GM23338 (cell line): ENCODE measurements at places on chromosomes 3 and 15. TPM values are rescaled to one million over a fixed set of nuclear protein-coding genes. Genes with fewer than 3 reads are reported as not detected.

The NOP10 gene
- total RNA-seq, result 417 and 566 TPM in 2 replicates

DNA sequence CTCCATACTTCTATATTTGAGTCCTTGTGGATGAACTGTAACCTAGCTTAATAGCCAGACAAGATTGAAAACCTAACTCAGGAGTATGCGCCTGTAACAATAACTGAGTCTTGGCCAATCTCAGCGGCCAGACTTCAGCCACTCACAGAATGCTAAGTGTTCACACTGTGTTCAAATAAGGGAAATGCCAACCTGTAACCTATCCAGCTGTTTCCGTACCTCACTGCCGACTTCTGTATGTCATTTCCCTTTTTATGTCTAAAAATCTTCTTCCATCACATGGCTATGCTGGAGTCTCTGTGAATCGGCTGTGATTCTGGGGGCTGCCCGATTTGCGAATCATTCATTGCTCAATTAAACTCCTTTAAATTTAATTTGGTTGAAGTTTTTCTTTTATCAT is 169.2 kb downstream of the NFKBIZ start:
- no peak for DNase-seq
- no peak overlapping the region for H3K4me3 ChIP-seq
- no peaks in the 10 kb centered on the region for H3K27me3 ChIP-seq
- no peaks in the 10 kb centered on the region for H3K36me3 ChIP-seq

The MORF4L1 gene
- total RNA-seq, result 491 and 520 TPM in 2 replicates

DNA sequence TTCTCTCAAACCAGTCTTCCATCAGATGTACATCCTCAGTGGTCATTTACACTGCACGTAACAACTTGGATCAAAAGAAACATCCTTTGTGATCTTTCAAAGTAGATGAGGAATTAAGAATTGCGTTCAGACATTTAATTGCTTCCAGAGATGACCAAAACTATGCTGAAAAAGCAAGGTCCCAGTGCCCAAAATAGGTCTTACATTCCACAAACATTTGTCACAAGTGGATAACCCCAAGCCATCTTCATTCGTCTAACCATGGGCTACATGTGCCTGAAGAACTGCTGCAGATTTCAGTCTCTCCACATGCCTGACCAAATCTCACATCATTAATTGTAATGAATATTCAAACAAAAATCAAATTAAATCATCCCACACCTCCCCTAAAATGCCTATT is 273.6 kb downstream of the SHOX2 start:
- H3K27ac ChIP-seq, result no peak overlapping the region
- no peaks in the 10 kb centered on the region for H3K4me1 ChIP-seq
- no peaks in the 10 kb centered on the region for H3K27me3 ChIP-seq
- no peak overlapping the region for H3K4me3 ChIP-seq

The GRIP2 gene
- total RNA-seq, result 4.5 and 5.8 TPM in 2 replicates

The SPTBN5 gene
- 1.0 and 1.1 TPM in 2 replicates for total RNA-seq

GRCh38 chr3:157130467-157131251 is 29.3 kb downstream of the CCNL1 start:
- no peaks in the 10 kb centered on the region for H3K36me3 ChIP-seq
- H3K27ac ChIP-seq, result no peak overlapping the region
- DNase-seq, result peak; percentile 91
- H3K4me3 ChIP-seq, result peak overlapping the region; percentile 11; the same call in 1 of the 2 replicates

GRCh38 chr3:52088445-52089367 is 32.3 kb upstream of the DUSP7 start:
- H3K27me3 ChIP-seq, result no peaks in the 10 kb centered on the region
- no peak for DNase-seq
- H3K4me3 ChIP-seq, result no peak overlapping the region
- H3K4me1 ChIP-seq, result no peaks in the 10 kb centered on the region
- no peaks in the 10 kb centered on the region; the same call in 1 of the 2 replicates for H3K36me3 ChIP-seq

- H3K27ac ChIP-seq, result no peak overlapping the region
- H3K4me3 ChIP-seq, result no peak overlapping the region
- H3K36me3 ChIP-seq, result no peaks in the 10 kb centered on the region
- peaks cover 5% of the 10 kb centered on the region; the same call in 1 of the 2 replicates for H3K4me1 ChIP-seq
Measured at GRCh38 chr3:32577581-32578556, 7.2 kb upstream of the DYNC1LI1 start.

- H3K4me3 ChIP-seq, result no peak overlapping the region
- no peak for DNase-seq
- H3K36me3 ChIP-seq, result no peaks in the 10 kb centered on the region
- H3K27me3 ChIP-seq, result no peaks in the 10 kb centered on the region
- peaks cover 45% of the 10 kb centered on the region for H3K4me1 ChIP-seq
Measured at GRCh38 chr15:96586901-96587300, 256.4 kb downstream of the NR2F2 start.

- no peaks in the 10 kb centered on the region for H3K36me3 ChIP-seq
- no peaks in the 10 kb centered on the region for H3K27me3 ChIP-seq
- H3K4me1 ChIP-seq, result 0 out of 2 replicates have a peak, but pooled peaks cover 4% of the 10 kb centered on the region
- no peak for DNase-seq
Measured at GRCh38 chr3:28860307-28860706, 420.6 kb upstream of the RBMS3 start.

- no peaks in the 10 kb centered on the region for H3K4me1 ChIP-seq
- H3K4me3 ChIP-seq, result no peak overlapping the region
- no peak overlapping the region for H3K27ac ChIP-seq
Measured at GRCh38 chr3:160196511-160197104, 28.6 kb upstream of the C3orf80 start.
